ENCODE measurements at places on chromosomes 5 and 9. TPM values are rescaled to one million over a fixed set of nuclear protein-coding genes. Genes with fewer than 3 reads are reported as not detected.

The MLANA gene
- total RNA-seq: not detected

The FCN2 gene
- not detected for total RNA-seq

The IER5L gene
- 7.7 TPM for total RNA-seq

DNA sequence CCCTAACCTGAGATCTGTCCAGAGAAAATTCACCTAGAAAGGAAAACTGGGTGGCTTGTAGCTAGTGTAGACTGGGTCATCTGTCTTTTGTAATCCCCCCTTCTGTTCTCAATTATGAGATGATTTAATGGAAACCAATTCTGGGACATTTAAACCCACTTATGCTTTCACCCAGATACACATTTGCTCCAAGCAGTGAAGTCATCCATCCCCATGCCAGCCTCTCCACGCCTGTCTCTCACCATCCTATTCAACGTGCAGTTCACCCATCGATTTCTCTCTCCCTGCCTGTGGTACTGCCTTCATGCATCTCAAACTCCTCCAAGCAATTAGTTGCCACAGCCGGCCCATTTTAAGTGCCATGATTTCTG lies 1.8 kb downstream of the PHF19 start:
- no peak for DNase-seq

GRCh38 chr9:2465921-2466460 lies 155.6 kb upstream of the VLDLR start:
- DNase-seq: no peak

DNA sequence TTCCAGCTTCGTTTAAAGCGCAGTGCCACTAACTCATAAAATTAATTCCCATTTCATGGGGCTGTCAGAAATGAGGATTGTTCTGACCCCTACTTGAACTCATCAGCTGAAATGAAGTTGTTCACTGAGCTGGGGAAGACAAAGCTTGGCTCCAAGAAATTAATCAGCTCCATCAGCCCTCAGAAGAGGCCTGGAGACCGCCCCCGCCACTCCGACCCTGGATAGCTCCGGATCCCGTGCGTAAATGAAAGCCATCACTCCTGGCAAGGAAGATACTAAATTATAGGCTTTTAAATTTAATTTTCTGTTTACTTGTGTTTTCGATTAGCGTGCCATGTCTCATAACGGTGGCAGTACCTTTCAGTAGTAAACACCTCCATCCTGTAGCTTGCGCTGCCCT lies 142.8 kb upstream of the IRX2 start:
- no peak for DNase-seq

DNA sequence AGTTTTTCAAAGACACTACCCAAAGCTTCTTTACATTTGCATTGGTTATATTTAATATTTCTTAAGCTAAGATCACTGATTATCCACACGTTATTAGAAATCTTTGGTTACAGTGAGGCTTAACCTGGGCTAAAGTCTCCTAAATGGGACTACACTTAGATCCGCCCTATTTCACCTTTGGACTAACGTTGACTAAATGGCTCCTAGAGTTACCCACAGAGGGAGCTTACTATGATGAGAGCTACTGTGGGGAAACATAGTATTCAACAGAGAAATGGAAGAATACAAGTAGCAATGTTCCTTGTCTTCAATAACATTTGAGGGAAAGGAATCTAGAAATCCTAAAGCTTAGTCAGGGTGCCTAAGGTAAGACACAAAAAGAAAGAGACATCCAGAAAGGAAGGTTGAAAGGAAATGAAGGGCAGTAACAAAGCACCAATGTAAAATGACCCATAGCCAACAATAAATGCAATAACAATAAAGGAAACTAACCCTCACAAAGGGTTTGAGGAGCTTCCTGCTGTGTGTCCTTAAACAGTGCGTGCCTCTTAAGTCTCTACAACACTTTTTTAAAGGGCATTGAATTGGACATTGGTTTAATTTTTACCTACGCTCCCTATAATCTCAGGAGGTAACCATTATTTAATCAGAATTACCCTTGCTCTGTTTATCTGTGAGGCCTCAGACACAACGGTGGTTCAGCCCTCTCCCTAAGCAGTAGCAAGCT lies 217.1 kb downstream of the PJA2 start:
- no peak for DNase-seq

GRCh38 chr5:160694896-160695295 lies 157.1 kb downstream of the ATP10B start:
- DNase-seq: no peak

DNA sequence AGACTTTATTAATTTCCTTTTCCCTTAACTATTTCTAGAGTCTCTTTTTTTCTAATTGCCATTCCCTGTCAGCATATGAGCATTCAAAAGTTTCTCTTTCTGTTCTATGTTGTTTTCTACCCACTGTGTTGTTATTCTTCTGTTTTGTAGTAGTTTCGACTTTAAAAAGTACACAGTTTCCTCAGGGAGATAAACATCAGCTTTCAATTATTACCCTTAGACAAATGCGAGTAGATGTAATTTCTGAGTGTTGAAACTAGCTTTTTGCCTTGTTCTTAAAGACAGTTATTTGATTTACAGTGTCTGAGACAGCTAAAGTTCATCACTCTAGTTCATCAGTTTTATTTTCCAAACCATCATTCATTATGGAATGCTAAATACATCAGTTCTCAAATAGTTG lies 19.5 kb downstream of the MTREX start:
- DNase-seq: no peak

GRCh38 chr5:169374761-169375160 lies 73.8 kb upstream of the SLIT3 start:
- DNase-seq: no peak

DNA sequence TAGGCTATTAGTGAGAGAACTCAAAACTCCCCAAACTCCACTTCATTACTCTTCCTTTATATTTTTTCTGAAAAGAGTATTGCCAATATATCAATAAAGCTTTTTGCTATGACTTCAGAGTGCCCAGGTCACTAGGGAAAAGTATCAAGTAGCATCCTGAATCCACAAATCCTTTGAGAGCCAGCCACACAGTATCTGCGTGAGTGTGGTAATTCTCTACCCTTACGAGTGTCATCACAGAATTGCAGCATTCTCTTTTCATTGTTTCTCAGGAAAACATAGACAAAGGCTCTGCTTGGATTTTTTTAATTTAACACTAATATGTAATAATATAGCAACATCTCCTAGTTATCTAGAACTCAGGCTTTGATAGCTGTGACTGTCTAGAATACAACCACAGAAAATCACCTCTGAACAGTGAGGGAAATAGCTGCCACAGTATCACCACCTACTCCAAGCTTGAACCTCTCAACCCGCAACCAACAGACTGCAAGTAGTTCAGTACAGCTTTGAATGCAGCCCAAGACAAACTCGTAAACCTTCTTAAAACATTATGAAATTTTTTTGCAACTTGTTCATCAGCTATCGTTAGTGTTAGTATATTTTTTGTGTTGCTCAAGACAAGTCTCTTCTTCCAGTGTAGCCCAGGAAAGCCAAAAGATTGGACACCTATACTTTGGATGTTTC lies 79.3 kb upstream of the CCDC152 start:
- no peak for DNase-seq

DNA sequence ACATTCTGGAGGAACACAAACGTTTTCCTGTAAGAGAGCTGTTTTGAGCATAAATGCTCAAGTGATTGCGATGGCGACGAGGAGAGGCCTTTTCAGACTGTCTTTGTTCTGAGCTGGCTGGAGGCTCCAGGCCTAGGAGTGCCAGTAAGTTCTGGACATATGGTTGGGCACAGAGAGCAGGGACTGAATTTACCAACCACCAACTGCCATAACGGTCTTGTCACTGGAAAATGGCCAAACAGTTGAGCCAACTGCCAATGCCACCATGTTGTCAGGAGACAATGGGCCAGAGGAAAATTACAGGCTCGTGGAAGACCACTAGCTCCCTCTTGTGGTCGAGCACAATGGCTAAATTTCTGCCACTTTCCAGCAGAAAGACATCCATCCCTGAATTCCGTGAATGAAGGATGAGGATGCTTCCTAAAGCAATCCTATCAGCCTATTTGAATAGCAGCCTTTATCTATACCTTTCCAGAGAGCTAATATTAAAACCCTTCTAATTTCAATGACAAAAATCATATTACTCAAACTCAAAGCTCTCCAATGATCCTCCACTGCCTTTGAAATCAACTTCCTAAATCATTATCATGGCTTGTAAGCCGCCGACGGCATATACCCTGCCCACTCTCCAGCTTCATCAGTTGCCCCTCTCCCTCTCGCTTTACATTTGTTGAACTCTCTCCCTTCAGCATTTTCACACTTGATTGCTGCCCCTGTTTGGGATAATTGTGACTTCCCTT lies 66.9 kb upstream of the GLIS3 start:
- DNase-seq: no peak

GRCh38 chr9:69344459-69344858 lies 19.4 kb downstream of the ENTREP1 start:
- no peak for DNase-seq

DNA sequence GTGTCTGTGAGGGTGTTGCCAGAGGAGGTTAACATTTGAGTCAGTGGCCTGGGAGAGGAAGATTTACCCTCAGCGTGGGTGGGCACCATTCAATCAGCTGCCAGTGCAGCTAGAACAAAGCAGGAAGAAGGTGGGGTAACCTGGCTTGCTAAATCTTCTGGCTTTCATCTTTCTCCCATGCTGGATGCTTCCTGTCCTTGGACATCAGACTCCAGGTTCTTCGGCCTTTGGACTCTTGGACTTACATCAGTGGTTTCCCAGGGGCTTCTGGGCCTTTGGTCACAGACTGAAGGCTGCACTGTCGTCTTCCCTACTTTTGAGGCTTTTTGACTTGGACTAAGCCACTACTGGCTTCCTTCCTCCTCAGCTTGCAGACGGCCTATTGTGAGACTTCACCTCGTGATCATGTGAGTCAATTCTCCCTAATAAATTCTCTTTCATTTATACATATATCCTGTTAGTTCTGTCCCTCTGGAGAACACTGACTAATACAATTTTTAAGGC lies 38.1 kb downstream of the PBX3 start:
- no peak for DNase-seq

DNA sequence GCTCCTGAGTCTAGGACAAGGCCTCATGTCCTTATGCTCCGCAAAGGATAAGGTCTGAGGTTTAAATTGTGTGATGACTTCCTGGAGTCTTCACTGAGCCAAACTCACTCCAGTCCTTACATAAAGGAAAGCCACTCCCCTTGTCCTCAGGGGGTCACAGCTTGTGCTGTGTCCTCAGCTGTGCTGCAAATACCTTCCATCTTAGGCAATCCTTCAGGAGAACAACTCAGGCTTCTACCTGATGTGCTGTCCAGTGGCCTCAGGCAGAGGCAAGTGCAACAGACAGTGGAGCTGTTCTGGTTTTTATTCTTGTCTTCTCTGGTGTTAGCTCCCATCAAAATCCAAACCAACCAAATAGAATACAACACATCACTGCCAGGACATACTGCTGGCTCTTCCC lies 151.5 kb downstream of the TAF11L14 start:
- DNase-seq: no peak
